ENCODE measurements at places on chromosomes 5 and 9.

- peak; percentile 89 for DNase-seq
Measured at GRCh38 chr5:58582803-58583491, at the start of gene RAB3C. RAB3C (plus strand) TSS chr5:58583075; CDS start chr5:58583209, 134 bp downstream.

GRCh38 chr9:110623462-110624025 is 44.0 kb upstream of the SVEP1 start:
- peak; percentile 55 for DNase-seq

DNA sequence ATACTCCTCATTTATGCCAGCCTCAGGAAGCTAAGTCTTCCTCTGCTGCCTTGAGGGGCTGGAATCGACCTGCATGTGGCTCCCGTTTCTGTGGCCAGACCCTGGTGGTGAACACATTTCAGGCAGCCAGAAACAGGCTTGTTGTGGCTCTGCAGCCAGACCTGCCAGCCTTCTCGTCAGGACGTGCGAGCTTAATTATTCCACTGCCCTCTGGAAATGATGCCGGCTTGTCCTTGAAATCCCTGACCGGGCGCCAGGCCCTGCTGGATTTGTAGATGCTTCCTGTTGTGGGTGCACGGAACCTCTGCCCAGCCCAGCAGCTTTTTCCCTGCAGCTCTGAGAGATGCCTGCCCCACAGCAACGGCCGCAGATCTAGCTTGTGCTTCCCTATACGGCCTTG is 41.6 kb downstream of the PDZD2 start:
- no peak for DNase-seq

- no peak for DNase-seq
Measured at GRCh38 chr5:429453-430188, 13.4 kb upstream of the EXOC3 start.

- no peak for DNase-seq
Measured at GRCh38 chr9:112341730-112342129, 8.3 kb upstream of the PTBP3 start.

Measured in common myeloid progenitor, CD34-positive (primary cell).